ENCODE measurements at places on chromosomes 13 and 19.

GRCh38 chr13:43915451-43915850 lies 35.7 kb downstream of the LACC1 start:
- DNase-seq, result no peak

GRCh38 chr19:49920624-49921363 lies 8.2 kb upstream of the ATF5 start:
- DNase-seq, result no peak

- peak; percentile 35 for DNase-seq
Observed at GRCh38 chr19:958967-959855, 24.9 kb upstream of the WDR18 start.

DNA sequence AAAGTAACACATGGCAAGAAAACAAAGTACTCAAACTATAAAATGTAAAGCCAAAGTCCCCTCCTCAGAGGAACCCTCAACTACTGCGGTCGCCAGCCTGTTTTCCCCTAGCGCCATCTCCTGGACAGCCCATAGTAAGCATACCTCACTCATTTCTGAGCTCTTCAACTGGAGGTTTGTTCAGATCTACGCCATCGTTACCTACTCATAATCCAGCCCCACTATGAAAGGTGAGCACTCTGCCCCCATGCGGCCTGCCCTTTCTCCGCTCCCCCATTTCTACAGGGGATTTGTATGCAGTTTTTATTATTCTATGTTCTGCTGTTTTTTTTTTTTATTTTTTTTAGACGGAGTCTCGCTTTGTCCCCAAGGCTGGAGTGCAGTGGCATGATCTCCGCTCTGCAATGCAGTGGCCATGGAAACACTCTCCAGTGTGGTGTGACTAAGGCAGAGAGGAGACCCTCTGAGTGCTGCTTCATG lies 26.2 kb downstream of the OPA3 start:
- DNase-seq, result peak; percentile 34

- DNase-seq, result no peak
Observed at GRCh38 chr13:76804801-76805200, 81.4 kb downstream of the KCTD12 start.

DNA sequence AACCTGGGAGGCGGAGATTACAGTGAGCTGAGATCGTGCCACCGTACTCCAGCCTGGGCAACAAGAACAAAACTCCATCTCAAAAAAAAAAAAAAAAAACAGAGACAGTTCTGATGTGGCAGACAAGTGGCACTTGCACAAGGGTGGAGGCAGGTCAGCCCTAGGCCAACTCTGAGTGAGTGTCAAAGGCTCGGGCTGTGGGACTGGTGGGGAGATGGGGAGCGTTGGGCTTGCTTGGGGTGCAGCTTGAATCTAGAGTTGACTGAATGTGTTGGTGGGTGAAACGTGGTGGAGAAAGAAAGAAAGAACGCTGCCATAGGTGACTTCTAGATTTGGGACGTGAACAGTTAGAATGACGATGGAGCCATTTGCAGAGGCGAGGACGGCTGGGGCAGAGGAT lies 121.3 kb upstream of the SPACA7 start:
- no peak for DNase-seq
